Heart right ventricle (tissue), 16 donors: ENCODE measurements at places on chromosomes 3 and 15. TPM values are rescaled to one million over a fixed set of nuclear protein-coding genes. Genes with fewer than 3 reads are reported as not detected.

Gene APBA2
- 0.21 TPM for total RNA-seq

Gene EIF4E3
- total RNA-seq = 45.7 TPM

Gene FSTL1
- 231 TPM for total RNA-seq

Gene GOLGA8G
- not detected for total RNA-seq

Gene FANCD2OS
- not detected for total RNA-seq

Gene GOLGA8S
- total RNA-seq = 0.57 TPM

Gene ITIH1
- total RNA-seq = not detected

Gene VGLL3
- 1.5 TPM for total RNA-seq

Gene FGD5
- 16.8 TPM for total RNA-seq

Gene IGSF11
- 2.0 TPM for total RNA-seq

Gene GXYLT2
- 14.8 TPM for total RNA-seq

Gene TF
- total RNA-seq = 3.1 TPM

Gene GABRA5
- not detected for total RNA-seq

Gene RPL29
- 645 TPM for total RNA-seq

Gene GOLGA6L9
- 0.81 TPM for total RNA-seq

Gene TMEM207
- total RNA-seq = not detected

Gene C3orf80
- total RNA-seq = 0.09 TPM

Gene CX3CR1
- total RNA-seq = 1.7 TPM

Gene DUOX2
- 0.40 TPM for total RNA-seq

Gene SPTSSB
- total RNA-seq = not detected

Gene ALDH1A2
- 5.0 TPM for total RNA-seq

Gene SLC9C1
- 1.6 TPM for total RNA-seq

Gene SETD2
- 33.0 TPM for total RNA-seq

Gene RGMA
- total RNA-seq = 7.0 TPM

Gene INTS14
- 11.1 TPM for total RNA-seq

Gene SLCO2A1
- 4.9 TPM for total RNA-seq

Gene DZIP1L
- 2.5 TPM for total RNA-seq

Gene GUCA1C
- total RNA-seq = 4.8 TPM

Gene GOLGA8R
- total RNA-seq = 2.4 TPM

Gene MYEF2
- total RNA-seq = 18.2 TPM

Gene ZBED2
- total RNA-seq = not detected

Gene CMTM6
- 12.4 TPM for total RNA-seq

Gene POLR2H
- total RNA-seq = 22.2 TPM

Gene SAMMSON
- total RNA-seq = not detected

Gene ISG20
- 3.9 TPM for total RNA-seq

Gene FETUB
- not detected for total RNA-seq

Gene TM6SF1
- 4.3 TPM for total RNA-seq

Gene ADCY5
- total RNA-seq = 195 TPM

Gene ADAMTSL3
- 12.4 TPM for total RNA-seq

Gene RPL35A
- total RNA-seq = 682 TPM

Gene A4GNT
- total RNA-seq = not detected

Gene SH2D7
- total RNA-seq = not detected

Gene MDFIC2
- not detected for total RNA-seq

Gene RLBP1
- not detected for total RNA-seq

Gene RBPMS2
- 200 TPM for total RNA-seq

Gene GNAT1
- total RNA-seq = not detected

Gene WDR82
- 64.3 TPM for total RNA-seq

Gene SPRED1
- 7.6 TPM for total RNA-seq

Gene LRRN1
- total RNA-seq = 0.26 TPM

Gene CCR8
- total RNA-seq = not detected

Gene GOLGA8K
- total RNA-seq = 0.46 TPM

Gene IFT122
- total RNA-seq = 23.9 TPM
